Activated CD8-positive, alpha-beta memory T cell treated with anti-CD3 and anti-CD28 coated beads for 1 hour (primary cell): ENCODE measurements at places on chromosomes 5 and 9.

DNA sequence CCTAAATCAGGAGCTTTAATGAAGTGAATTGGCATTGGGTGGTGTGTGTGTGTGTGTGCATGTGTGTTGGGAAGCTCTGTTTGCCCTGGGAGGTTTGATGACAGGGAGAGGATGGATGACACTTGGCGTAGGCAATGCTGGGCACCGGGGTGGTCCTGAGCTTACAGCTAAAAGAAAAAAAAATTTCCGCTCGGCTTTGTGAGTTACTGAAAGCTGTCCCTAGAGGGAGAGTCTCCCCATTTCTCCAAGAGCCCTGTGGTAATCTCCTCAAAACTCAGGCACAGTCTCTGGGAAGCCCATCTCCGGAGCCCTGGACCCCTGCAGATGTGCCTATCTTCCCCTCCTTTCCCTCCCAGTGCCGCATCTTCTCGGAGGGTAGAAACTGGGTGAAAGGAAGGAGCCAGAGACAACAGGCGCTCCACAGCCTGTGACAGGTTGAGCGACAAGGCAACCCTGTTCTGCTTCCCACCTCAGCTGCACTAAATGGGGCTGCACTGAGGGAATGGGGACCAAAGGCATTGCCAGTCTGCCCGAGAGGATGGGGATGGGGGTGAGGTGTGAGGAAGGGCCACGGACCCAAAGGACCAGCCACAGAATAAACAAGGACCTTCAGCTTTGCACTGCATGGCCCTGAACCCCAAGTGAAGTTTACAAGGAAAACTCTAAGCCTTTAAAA lies 35.8 kb upstream of the TIFAB start:
- DNase-seq: no peak

- DNase-seq: no peak
Measured at GRCh38 chr9:88289532-88289931, 98.7 kb upstream of the SPIN1 start.

DNA sequence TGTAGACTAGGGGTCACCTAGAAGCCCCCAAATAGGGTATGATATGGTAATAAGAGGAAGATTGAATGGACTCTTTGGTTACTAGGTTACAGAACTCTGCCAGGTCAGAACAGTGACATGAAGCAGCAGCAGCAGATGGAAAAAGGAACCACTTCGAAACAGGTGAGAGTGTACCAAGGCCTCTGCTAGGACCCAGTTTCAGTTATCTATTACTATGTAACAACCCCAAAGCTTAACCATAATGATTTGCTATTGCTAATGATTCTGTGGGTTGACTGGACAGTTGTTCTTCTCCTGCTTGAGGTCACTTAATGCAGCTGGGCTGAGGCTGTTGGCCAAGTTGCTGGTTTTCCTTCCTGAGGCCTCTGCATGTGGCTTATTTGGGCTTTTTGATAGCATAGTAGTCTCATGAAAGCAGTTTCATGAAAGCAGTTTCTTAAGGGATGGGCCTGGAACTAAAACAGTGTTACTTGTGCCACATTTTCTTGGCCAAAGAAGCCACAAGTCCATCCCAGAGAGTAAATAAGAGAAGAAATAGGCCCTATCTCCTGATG lies 17.6 kb downstream of the C9orf43 start:
- DNase-seq: no peak

DNA sequence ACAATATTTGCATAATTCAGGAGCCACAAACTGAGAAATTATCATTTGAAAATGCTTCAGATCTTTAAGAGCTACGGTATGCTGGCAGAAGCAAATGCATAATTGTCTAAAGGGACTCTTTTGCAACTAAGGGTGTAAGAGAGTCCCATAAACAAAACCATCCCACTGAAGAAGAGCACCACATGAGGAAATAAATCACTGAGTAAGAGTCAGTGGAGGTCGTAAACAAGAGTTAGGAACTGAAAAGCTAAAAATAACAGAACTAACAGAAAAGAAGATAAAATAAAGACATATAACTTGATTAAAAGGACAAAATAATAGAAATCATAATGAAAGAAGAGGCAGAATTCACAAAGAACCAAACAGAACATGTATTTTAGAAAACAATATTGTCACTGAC lies 3.5 kb upstream of the SMC2 start:
- no peak for DNase-seq

GRCh38 chr9:99437145-99437544 lies 215.1 kb downstream of the SEC61B start:
- no peak for DNase-seq

GRCh38 chr5:25579111-25579510 lies 934.3 kb upstream of the CDH10 start:
- no peak for DNase-seq

DNA sequence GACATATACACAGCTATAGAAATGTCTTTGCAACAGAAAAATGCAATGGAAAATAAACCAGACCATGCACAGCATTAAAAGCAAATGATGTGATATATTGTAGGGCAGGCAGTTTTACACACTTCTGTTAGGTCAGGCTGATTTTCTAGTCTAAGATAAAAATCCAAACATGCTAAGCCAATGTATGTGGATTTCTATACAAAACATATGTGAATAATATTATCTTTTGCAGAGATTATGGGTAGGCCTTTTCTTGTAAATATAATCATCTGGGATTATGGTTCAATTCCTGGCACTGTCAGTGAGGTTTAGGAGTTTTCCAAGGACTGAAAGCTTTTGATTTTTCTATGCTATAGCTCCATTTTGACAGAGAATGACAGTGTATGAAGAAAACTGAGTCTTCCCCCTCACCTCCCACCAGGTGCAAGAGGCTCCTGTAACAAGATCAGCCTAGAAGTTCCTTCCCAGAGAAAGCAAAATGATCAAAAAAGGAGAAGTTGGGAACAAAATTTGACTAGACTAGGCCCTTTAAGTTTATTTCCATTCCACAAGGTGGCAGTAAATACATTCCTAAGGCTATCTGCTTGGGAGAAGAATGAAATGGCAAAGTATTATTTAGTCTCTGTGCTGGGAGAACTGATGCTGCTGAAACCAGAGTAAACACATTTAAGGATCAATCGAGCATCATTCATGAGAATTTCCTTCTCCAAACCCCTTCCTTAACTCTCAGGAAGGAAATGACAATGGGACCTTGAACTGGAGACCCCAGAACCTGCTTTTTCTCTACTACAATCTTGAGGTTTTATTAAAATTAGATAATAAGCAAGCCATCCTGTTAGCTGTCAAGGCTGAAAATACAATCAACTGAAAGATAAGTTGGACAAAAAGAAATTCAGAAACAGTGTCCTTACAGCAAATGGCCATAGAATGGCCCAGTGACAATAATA lies 133.0 kb upstream of the TUT7 start:
- DNase-seq: no peak

- DNase-seq: no peak
Measured at GRCh38 chr5:150246429-150246828, 43.1 kb downstream of the CAMK2A start.

DNA sequence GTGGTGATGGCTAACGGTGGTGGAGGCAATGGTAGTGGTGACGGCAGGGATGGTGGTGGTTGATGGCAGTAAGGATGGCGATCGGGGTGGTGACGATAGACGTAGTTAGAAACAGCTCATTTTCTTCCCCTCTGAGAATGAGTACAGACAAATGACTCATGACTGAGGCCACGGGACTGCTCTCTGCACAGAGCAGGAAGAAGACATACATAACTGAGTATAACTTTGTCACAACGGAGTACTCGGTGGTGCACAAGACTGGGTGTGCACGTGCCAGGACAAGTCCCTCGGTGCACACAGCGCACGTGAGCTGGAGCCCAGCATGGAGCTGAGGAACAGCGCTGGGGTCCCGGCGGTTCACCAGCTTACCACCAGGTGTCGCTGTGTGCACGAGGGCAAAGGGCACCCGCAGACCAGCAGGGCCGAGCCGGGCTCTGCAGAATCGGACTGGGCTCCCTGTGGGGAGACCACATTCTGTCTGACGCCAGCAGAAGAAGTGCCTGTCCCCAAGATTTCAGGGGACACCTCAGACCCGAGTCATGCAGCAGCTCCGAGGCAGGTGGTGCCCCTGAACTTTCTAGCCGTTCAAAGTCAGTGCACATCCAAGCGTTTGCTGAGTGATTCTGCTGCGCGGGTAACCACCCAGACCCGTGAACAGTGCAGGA lies 188.6 kb downstream of the FSTL4 start:
- peak; percentile 53 for DNase-seq

DNA sequence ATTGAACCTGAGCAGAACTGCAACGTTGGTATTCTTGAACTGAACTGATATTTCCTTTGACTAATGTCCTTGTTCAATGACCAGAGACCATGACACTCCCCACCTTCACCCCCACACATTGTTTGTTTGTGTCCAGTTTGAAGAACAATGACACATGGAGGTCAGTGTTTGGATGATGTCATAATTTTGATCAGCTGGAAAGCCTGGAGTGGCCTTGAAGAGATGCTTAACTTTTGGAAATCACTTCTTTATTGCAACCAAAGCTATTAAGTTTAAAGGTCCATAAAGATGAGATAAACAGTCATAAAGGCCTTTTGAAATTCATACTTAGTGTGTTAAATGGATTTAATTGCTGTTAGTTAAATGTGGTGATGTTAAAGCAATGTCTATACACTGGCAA lies 92.7 kb downstream of the TMC1 start:
- no peak for DNase-seq

GRCh38 chr5:95081500-95081960 lies 203.4 kb downstream of the MCTP1 start:
- DNase-seq: no peak

DNA sequence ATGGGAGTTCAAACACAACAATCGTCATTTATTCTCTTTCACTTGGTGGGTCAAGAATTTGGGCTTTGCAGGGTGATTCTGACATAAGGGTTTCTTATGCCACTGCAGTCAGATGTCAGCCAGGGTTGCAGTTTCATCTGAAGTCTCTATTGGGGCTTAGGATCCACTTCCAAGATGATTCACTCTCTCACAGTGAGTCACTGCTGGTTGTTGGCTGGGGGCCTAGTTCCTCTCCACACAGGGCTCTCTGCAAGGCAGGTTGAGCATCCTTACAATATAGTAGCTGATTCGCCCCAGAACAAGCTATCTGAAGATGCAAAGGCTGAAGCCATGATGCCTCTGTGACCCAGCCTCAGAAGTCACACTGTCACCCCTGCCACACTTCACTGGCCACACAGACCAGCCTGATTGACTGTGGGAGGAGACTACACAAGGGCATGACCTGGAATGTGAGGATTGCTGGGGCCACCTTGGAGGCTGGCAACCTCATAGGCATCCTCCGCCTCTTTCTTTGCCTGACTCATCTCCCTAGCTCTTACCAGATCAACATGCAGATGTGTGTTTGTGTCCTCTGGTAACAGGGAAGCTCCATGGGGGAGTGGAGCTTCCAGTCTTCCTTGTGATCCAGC lies 4.5 kb upstream of the CARD19 start:
- no peak for DNase-seq

- no peak for DNase-seq
Measured at GRCh38 chr5:26419987-26420386, 618.4 kb downstream of the CDH9 start.

DNA sequence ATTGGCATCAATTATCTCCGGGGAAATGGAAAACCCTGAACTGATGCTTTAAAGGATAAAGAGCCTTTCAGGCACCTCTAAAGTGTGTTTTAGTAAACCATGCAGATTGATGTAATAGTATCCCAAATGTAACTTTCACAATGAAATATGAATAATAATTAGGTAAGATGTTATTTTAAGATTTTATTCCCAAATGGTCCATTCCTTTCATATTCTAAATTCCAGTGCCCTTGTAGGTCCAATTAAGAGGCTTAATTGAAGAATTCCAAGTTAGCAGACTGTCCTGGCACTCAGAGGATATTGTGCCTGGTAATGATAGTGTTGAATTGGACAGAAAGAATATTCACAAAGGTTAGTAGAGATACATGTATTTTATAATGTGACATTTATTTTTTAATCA lies 352.5 kb upstream of the NUDT12 start:
- DNase-seq: no peak
